ENCODE measurements at places on chromosomes 16 and 17. TPM values are rescaled to one million over a fixed set of nuclear protein-coding genes. Genes with fewer than 3 reads are reported as not detected.

Gene NDUFB10
- 244 TPM for total RNA-seq

Gene ENPP7
- total RNA-seq = not detected

DNA sequence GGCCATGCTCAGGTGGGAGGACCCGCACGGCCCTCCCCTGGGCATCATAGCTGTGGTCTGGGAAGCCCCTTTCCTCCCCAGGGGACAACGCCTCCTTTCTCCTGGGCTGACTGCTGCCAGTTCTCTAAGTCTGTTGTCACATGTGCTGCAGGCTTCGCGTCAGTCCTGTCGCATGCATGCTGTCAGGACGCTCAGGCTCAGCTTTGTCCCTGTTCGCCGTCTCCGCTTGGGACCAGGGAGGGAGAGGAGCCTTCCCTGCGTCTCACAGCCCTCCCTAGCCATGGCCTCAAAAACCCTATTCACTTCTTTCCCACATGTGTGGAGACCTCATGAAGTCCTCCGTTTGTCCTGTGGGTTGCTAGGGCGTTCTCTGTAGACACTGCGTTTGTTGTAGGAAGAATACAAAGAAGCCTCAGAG, 21.4 kb downstream of the LDHD start:
- no peak for DNase-seq

- no peak for DNase-seq
Observed at GRCh38 chr17:22464041-22464440, 771.7 kb downstream of the KCNJ18 start.

DNA sequence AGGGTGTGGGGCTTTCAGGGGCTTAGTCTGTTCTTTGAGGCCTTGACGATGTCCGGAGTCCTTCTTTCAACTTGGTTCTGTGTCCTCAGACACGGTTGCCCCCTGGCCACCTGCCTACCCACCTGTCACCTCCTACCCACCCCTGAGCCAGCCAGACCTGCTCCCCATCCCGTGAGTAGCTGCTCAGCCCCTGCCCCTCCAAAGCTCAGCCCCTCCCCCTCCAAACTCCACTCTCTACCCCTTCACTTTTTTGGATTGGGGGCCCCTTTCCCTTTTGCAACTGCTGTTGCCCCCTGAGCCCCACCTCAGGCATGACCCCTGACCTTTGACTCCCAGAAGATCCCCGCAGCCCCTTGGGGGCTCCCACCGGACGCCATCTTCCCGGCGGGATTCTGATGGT, 1.2 kb downstream of the LAT start:
- no peak for DNase-seq

DNA sequence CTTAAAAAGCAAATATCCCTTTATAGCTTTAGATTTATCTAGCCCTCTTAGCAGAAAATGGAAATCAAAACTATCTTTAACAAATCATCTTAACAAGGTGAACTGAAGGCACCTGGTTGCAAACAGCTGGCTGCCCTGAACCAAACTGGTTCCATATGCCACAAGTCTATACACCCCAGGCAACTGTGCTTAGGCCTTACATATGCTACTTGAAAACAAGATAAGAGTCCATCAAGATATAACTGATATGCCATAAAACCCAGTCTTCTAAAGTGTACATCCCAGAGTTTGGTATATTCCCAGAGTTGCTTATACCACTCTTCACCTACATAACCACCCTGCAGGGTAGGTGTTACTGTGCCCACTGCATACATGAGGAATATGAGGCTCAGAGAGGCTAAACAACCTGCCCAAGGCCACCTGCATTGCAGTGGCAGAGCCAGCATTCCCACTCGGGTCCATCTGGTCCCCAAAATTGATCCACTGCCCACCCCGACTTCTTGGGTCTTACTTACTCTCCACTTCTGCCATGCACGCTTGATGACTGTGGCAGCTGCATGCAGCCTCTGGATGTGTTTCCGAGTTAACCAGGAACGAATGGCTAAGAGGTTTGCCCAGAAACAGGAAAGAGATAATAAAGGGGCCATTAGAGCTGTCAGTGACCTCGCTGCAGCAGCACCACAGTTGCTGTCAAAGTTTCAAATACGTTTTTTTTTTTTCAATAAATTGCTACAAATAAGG, 12.2 kb downstream of the ZNHIT3 start:
- DNase-seq = no peak
